ENCODE measurements at places on chromosomes 7 and 10.
A peak's percentile ranks its signal among the peaks of the same experiment; 100 is the strongest.

- DNase-seq, result no peak
These were observed 66.8 kb downstream of the MKI67 start for GRCh38 chr10:128059266-128059981.

DNA sequence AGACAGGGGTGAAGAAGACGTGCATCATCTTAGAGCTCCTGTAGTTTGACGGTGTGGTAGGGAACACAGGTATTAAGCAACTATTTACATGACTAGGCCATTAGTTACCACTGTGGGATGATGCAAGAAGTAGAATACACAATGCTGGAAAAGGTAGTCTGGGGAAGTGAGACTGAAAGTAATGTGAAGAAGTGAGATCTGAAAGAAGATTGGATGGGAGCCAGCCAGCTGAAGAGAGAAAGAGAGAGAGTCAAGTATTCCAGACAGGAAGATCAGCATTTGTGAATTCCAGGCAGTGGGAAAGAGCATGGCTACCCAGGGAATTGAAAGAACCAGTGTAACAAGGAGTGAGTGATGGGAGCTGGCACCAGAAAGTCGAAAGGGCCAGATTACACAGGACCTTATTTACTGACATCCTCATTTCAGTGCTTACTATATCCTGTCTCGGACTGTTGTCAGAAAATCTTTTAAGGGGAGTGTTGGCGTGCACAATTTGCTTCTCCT, 4.0 kb upstream of the CFAP58 start:
- no peak for DNase-seq

DNA sequence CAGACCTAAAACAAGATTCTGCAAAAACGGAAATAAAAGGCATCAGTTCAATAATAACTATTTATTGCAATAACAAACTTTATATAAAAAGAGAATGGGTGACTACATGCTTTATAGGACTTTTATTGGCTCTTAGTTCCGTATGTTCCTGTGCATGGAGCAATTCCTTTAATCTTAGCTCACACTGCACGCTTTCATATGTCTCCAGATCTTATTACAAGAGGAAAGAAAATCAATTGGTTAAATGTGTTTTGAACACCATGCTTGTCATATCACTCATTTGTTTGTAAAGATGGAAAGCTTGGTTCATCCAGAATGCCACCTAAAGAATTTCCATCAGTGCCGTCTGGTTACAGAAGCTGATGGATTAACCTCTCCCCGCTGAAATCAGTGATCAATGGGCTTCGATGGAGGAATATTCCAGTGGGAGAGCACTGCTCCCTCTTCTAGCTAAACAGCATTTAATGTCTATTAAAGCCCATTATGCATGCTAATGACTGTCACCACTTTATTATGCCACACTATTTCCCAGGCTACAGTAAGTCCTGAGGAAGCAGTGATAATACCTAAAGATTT, 210.3 kb downstream of the GLI3 start:
- DNase-seq, result no peak

DNA sequence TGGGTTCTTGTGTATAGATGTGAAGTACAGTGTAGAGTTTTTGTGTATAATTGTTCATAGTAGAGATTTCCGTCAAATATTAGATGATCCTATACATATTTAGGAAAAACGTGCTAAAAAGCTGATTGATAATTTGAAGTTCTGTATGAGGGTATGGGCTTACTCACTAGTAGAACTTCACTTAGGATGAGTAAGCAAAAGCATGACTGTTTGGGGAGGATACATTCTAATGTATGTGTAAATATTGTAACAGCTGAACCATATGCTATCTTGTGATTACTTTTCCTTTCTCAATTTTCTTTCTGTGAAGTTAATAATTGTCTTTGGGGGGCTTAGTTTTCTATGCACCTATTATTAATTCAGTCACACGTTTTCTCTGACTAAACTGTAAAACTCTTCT, 53.2 kb upstream of the PDK4 start:
- no peak for DNase-seq

- DNase-seq, result no peak
These were observed 128.3 kb downstream of the CUBN start for GRCh38 chr10:17001297-17001744.

GRCh38 chr7:158030566-158030965, 557.1 kb downstream of the PTPRN2 start:
- no peak for DNase-seq

DNA sequence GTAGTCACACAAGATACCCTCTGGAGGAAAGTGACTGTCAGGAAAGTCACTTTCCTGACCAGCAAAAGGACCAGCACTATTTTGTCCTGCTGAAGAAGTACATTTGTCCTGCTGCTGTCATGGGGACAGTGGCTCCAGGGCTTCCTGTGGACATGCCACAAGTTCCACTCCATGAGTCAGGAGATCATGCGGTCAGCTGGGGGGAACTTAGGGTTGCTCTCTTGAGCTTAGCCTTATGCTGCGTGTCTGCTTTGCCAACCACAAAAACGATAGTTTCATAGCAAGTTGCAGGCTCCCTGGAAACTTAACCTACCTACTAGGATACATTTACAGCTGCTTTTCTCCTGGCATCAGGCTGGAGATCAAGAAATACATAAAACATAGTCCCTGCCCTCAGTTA, 19.8 kb upstream of the ALOX5 start:
- DNase-seq, result no peak

GRCh38 chr7:98322331-98323270, 41.1 kb downstream of the BRI3 start:
- peak; percentile 38 for DNase-seq

DNA sequence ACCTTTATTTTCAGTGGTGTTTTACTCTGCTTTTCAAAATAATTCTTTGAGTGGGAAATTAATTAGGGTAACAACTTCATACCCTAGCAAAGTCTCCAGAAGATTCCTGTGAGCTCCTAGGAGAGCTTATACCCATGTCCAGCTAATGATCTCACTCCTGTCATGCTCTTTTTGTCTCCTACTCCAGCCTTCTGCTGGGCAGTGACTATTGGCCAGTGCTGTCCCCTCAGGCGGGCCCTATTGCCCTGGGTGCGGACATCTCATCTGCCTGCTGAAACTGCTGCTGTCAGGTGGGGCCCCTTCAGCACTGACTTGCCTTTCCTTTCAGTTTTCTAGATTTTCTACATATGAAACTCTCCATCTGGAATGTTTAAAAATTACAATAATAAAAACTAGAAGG, 80.3 kb downstream of the EBLN1 start:
- no peak for DNase-seq

- DNase-seq, result peak; percentile 69
These were observed 197.1 kb downstream of the PHTF2 start for GRCh38 chr7:77995717-77996116.

- DNase-seq, result no peak
These were observed 38.0 kb downstream of the ADD3 start for GRCh38 chr10:110045772-110046171.

DNA sequence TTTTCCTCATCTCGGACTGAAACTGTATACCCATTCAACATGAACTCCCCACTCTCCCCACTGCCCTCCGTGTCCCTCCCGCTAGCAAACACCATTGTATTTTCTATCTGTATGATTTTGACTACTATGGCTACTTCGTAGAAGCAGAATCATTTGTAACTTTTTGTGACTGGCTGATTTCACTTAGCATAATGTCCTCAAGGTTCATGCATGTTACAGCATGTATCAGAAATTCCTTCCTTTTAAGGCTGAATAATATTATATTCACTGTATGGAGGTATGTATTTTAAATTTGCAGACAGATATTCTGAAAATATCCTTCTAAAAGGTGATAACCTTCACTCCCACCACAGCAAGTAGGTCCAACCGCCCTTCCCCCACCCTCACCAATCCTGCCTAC, 42.9 kb upstream of the MMD2 start:
- DNase-seq, result no peak

DNA sequence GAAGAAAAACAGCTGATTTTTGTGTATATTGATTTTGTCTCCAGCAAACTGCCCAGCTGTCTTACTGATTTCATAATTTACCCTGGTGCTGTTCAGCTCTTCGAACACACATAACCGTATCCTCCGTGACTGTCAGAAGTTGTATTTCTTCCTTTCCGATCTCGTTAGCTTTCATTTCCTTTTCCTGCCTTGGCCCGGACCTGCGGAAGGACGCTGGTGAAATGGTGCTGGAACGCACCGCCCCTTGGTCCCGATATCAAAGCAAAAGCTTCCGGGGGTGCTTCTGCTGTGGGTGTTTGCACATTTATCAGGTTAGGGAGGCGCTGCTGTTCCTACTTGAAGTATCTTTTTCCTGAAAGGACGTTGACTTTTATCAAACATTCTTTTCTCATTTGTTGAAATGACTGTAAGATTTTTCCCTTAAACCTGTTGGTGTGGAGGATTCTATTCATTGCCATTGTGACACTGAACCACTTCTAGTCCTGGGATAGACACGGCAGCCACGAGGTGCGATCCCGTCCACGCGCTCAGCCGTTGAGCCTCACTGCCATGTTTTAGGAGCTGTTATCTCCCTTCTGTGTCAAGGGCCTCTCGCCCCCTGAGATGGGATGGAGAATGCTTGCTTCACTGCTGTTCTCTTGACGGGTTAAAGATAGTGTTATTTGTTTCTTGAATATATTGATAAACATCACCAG, 72.6 kb downstream of the FOXL3 start:
- DNase-seq, result no peak

DNA sequence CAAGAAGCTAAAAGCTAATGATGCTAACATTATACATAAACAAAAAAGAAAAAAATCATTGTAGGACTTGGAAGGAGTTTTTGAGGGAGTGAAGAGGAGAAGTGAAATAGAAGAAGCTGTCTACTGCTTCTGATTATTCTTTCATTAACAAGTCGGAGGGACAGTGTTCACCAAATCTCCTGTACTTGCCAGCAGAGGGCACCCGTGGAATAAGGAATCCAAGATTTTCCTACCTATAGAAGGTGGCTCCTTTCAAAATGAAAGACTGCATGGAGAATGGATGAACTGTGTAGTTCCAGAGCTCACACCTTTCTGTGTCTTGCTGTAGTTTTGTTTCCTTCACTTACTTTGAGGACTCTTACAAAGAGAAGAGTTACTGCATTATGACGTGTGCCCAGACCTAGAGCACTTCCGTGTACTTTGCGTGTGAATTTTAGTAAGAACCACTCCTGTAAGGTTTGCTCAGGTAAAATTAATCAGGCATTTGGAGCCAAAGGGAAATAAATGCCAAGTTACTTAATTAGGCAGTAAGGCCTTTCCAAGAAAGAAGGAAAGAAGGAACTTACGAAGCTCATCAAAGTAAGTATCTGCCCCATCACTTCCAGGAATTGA, 145.1 kb downstream of the SEMA3D start:
- peak; percentile 63 for DNase-seq

DNA sequence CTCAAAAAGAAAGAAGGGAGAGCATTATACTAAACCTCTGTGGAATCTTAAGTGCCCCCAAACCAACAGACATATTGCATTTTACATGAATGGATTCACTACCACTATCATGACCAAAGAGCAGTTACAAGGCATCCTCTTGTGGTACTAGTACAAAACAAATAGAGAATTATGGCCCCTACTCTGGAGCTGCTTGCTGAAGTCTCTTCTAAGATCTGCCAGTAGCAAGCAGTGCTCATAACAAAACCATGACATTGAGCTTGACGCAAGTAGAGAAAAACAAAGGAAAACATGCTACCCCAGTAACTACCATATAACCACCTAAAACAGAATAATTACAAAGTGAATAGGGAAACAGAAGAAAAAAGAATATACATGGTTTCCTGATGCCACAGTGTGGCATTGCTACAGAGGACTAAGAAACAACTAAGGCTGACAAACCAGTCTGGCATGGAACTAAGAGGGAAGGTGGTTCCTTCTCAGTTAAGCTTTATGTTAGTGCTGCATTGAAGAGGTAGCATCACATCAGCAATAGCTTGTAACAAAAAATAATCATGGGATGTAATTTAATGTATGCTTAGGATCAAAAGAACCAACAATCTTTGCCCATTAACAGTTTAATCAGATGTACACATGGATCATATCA, 150.2 kb upstream of the AGR3 start:
- no peak for DNase-seq

- no peak for DNase-seq
These were observed 435.0 kb downstream of the AUTS2 start for GRCh38 chr7:70033226-70033625.

GRCh38 chr10:82981137-82981723, 1106.2 kb downstream of the NRG3 start:
- DNase-seq, result no peak

DNA sequence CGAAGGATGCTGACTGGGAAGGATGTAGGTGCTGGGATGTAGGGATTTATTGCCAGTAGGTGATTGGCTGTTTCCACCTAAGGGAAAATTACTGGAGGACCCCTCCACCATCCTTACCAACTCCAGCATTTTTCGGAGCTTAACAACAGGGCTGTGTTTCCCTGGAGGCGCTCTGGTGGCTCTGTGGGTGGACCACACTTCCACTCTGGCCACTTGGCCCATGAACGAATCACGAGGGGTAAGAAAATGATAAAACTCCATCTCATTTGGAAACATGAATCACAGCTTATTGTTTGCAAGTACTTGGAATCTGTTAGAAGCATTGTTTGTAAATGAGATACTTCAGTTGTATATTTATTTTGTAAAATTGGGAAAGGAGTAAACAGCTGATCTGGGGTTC, 3.0 kb downstream of the DOCK1 start:
- peak; percentile 16 for DNase-seq

GRCh38 chr7:131424219-131424822, 96.6 kb downstream of the MKLN1 start:
- DNase-seq, result no peak

DNA sequence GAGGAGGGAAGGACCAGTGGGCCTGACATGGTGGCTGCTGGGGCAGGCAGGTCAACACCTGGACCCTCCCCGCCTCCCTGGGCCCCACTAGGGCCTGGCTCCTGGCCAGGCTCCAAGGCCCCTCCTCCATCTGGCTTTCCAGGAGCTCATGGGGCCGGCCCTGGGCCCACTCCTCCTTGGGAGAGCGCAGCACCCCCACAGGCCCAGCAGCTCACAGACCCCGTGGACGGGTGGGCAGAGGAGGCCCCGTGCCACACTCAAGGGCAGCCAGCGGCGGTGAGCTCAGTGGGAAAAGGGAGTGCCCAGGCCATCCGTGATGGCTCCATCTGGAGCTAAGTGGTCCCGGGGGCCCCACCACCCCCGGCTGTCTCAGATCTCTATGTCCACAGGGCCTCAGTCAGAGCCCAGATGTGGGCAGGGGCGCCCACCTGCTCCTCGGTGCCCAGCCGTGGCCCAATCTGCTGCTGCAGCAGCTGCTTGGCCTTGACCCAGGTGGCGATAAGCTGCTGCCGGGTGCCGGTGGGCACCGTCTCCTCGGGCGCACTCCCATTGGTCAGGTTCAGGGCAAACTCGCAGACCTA, 32.8 kb downstream of the CFAP46 start:
- no peak for DNase-seq

GRCh38 chr7:101856473-101857357, 39.3 kb downstream of the CUX1 start:
- DNase-seq, result peak; percentile 73
